Stimulated activated CD4-positive, alpha-beta T cell treated with anti-CD3 and anti-CD28 coated beads, Interleukin-1b, Interleukin-23, amount 100 ng/mL, for 1 hour (primary cell): ENCODE measurements at places on chromosomes 2 and 18.

DNA sequence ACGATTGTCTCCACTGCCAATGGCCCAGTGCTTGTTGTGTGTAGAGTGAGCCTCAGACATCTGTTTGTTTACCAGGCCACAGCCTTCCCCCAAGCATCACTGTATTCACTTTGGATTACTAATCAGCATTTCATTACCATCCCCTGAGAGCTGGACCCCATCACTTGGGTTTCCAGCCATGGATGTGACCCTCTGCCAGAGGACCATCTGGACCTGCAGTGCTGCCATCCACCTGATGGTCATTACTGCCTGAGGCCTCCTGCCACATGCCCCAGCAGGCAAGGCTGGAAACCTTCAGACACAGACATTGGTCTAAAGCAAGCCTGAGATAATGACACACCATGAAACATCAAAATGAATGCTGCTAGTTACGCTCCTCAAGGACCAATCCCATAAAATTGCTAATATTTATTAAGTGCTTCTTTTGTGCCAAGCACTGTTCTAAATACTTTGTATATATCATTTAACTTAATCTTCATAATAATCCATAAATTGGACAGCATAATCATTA, 2096.3 kb upstream of the CELF4 start:
- no peak for DNase-seq

DNA sequence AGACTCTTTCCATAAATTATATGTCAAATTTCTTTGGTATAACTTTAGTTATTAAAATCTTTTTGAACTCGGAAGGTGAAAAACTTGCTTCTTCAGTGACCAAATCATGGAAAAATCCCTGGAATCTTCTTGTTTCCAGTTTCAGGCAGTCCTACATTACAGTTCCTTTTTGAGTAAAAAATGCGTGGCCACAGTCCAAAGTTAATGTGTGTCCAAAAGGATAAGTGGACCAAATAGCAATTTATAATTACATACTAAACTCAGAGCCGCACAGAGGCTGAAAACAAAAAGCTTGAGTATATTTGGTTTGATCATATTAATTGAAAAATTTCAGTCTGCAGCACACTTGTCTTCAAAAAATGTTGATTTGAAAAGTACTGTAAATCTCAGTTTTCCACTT, 28.4 kb upstream of the DYNC2LI1 start:
- DNase-seq = no peak

- DNase-seq = no peak
Measured at GRCh38 chr2:44237221-44237620, 38.1 kb upstream of the SLC3A1 start.

DNA sequence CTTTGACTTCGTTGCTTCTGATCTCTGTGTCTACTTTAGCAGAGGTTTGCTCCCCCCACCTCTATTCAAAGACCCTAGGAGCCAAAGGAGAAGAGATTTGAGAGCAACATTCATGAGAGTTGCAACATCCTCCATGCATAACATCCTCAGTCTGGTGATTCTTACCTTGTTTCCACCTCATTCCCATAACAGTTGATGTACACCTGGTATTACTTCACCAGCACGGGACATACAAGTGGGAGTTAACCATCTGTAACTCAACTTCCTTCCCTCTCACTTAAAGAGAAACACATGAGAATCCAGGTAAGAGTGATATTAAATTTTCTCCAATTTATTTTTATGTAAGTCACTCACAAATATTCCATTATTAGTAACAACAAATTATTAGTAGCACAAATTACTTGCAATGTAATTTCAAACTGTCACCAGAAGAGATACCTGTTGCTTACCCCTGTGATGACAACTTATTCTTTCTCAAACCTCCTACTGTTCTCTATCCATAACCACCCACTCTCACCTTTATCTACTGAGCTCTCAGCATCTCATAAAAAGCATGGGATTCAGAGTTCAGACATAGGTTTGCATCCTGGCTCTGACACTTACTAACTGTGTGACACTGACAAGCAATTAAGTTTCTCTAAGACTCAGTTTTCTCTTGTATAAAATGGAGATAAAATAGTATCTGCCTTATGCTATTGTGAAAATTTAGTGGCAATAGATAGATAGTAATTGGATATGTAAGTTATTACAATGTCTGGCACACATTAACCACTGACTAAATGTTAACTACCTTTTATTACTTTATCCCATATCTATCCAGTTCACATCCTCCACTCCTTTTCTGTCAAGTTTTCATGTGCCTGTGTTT, 184.6 kb upstream of the SRD5A2 start:
- DNase-seq = no peak

- DNase-seq = no peak
Measured at GRCh38 chr18:56952026-56952425, 194.9 kb upstream of the BOD1L2 start.

DNA sequence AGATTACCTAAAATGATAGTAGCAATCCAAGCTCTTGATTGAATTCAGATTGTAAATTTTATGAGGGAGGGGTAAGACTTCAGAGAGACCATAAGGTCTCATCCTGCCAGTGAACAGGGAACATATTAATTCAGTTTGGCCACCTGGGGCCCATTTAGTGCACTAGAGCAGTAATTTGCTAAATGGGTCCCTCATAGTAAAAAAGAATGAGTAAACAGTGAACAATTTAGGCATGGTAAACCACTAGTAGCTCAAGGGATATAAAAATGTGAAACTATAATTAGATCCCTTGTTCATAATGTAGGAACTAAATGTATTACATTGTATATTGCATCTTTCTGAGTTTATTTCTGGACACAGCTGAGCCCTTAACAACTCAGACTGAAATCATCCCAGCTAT, 4.9 kb upstream of the PHLPP1 start:
- DNase-seq = no peak

DNA sequence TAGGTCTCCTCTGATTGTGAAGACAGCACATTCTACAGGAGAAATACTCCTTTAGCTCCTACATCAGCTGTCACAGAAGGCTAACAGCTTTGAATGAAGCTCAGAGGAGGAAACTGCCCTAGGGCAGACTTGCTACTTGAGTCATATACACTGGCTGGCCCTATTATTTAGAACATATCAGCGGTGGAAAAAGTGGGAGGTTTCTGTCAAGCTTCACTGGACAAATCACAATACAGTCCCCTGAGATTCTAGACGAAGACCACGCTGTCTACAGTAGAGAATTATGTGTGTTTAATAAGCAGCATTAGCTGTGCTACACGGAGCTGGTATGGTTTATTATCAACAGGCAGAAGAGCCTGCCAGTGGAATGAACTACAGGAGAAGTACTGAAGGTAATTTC, 230.9 kb upstream of the FSIP2 start:
- no peak for DNase-seq

DNA sequence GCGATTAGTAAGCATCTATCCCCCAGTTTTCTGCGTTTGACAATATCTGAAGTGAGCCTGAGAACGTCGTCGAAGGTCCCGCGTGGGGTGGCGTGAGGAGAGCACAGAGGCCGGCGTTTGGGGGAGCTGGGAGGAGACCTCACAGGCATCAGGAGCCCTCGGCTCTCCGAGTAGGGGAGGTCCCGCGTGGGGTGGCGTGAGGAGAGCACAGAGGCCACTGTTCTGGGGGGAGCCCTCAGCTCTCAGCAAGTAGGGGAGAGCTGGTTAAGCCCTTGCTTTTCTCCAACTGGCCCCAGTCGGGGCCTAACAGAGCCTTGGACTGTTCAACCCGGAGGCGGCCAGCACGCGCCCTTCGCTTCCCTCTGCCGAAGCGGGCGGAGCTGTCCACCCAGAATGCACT, 134.3 kb downstream of the NFATC1 start:
- no peak for DNase-seq

GRCh38 chr2:74881176-74881575, 47.2 kb downstream of the HK2 start:
- no peak for DNase-seq

DNA sequence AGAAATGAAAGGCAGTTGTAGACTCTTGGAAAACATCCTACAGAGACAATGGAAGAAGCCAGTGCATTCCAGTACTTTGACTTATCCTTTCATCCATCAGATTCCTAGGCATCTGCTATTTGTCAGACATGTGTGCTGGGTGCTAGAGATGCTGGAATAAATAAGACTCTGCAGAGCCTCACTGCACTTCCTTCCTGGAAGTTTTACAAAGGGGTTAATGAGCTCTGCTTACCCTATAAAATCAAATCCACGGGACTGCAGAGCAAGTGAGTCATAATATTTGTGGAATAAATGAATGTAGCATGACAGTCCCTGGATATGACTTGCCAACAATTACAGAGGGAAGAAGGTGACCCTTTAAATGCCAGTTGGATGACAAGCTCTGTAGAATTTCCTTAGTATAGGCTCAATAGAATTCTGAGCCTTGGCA, 52.7 kb upstream of the NPAS2 start:
- DNase-seq = no peak

- DNase-seq = no peak
Measured at GRCh38 chr2:6947929-6948676, 30.9 kb downstream of the RNF144A start.

- no peak for DNase-seq
Measured at GRCh38 chr2:51219468-51219867, 187.5 kb upstream of the NRXN1 start.

GRCh38 chr2:186274936-186275575, 211.0 kb upstream of the ZC3H15 start:
- DNase-seq = no peak

DNA sequence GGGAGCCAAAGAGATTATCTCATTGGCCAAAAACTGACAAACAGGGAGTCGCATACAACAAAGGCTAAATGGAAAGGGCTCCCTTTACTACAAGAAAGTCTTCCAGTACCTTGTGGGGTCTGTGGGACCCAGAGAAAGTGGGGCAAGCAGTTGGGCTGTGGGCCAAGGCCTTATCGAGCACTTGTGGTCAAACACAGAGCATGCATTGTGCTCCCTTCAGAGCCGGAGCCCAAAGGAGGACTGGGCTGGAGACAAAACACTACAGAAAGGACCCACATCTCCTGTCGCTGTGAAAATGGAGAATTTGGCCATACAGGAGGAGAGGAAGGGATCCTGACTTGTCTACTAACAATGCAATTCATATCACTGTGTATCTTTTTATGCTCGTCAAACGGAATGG, 37.1 kb upstream of the SLC1A4 start:
- no peak for DNase-seq

GRCh38 chr2:210617732-210618330, 61.4 kb downstream of the CPS1 start:
- DNase-seq = no peak

GRCh38 chr2:197274349-197274748, 36.2 kb downstream of the ANKRD44 start:
- DNase-seq = no peak

GRCh38 chr2:101002562-101003277, 631 bp downstream of the RPL31 start:
- DNase-seq = no peak

GRCh38 chr18:52657043-52657805, 317.2 kb downstream of the DCC start:
- DNase-seq = no peak

GRCh38 chr2:44118257-44118656, 50.4 kb upstream of the PPM1B start:
- no peak for DNase-seq
